ENCODE measurements at places on chromosomes 12 and 14. TPM values are rescaled to one million over a fixed set of nuclear protein-coding genes. Genes with fewer than 3 reads are reported as not detected.

Gene HRK
- total RNA-seq = 0.06 TPM

Gene KLHL33
- total RNA-seq = not detected

Gene SLC25A21
- 0.37 TPM for total RNA-seq

Gene KLRK1
- total RNA-seq = not detected

Gene CIROP
- total RNA-seq = not detected

Gene CACNA1C
- not detected for total RNA-seq

Gene KCNK13
- total RNA-seq = 0.45 TPM

Gene MORN3
- total RNA-seq = 0.33 TPM

Gene FICD
- total RNA-seq = 4.7 TPM

DNA sequence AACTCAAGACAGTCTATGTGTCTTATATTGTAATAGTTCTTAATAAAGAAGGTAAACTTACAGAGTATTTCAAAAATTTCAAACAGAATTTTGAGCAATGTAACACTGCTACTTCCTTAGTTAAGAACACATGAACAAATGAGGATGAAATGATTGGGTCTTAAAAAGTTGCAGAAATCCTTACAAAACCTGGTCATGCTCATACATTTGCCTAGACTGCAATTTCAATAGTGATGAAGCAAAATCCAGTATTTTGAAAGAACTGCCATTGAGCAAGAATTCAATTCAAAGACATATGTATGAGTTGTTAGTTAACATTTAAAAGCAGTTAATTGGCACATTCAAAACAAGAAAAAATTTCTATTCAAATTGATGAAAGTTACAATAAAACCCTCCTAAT lies 17.8 kb upstream of the HIF1A start:
- no peak for DNase-seq

- no peak for DNase-seq
These were observed 289.5 kb upstream of the CCDC196 start for GRCh38 chr14:66196670-66197069.

DNA sequence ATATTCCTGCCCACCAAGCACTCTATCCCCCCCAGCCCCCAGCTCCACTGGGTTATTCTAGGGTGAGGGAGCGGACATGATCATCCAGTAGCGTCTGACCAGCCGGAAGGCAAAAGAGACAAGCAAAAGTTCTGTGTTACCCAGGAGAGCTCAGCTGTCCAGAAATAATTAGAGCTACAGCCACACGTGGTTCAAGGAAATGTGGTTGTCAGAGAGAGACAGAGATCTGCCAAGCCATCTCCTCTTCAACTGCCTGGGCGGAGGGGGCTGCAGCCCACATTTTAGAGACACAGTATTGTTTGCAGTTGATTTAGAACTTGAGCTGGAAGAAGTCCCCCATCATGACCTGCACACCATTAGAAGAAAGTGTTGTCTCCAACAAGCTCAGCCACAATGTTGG lies 30.4 kb downstream of the DAO start:
- no peak for DNase-seq

DNA sequence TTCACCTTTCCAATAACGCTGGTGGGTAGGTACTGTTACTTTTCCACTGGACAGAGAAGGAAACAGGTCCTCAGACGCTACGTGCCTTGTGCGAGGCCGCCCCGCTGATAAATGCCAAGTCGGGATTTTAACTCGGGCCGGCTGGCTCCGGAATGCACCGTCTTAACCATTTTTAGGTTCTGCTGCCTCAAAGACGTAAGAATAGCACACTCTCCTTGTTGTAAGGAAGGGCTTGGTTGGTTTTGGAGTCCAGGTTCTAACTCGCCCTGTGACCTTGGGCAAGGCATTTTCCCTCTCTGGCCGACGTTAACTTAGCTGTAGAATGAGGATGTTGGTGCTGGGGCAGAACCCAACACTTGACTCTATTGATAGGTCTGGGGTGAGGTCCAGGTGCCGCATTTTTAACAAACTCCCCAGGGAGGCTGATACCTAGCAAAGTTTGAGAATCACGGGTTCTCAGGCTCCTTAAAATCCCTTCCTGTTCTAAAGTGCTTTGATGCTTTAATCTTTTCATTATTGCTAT lies 814 bp downstream of the ANKRD13A start:
- DNase-seq = peak; percentile 18

DNA sequence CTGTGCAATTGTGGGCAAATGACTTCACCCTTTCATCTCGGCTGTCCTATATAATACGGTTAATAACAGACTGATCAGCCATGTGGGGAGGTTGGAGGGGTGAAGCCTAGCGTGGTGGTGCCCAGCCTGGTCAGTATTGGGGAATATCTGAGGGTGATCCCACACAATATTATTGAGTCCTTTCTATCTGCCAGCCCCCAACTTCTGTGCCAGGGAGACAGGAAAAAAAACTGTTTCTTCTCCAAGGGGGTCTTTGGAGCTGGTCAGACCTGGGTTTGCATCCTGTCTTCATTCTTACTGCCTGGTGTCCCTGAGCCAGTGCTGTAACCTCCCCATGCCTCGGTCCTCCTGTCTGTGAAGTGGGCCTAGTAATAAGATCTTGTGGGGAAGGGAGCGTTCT lies 6.5 kb downstream of the CYP46A1 start:
- DNase-seq = no peak

- no peak for DNase-seq
These were observed 422.3 kb downstream of the VRK1 start for GRCh38 chr14:97219431-97220017.

DNA sequence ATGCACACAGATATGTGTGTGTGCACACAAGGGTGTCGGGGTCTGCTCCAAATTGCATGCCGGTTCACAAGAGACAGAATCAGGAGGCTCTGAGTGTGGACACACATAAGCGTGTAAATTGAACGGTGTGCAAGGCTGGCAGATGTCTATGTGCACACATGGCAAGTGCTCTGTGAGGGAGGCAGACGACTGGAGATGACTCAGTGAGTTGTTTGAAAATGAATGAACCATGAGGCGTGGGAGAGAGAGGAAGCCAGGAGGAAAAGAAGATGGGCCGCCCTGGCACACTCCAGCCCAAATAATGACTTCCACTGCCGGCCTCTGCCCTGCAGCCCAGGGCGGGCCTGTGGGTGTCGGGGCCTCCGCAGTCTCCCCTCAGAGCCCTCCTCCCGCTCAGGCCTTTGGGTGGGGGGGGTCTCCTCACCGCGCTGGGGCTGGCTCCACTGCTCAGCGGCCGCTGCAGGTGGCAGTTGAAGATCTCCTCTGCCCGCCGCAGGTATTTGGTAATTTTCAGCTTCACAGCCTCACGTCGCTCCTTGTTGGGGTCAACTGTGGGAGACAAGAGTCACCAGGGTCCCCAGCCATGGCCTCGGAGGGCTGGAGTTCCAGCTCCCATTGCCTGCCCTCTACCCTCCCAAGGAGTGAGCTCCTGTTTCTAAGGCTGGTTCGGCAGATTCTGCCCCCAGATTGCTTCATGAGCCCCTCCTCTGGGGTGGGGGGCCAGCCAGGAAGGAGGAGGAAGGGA lies 3.5 kb downstream of the RPS6KL1 start:
- peak; percentile 40 for DNase-seq

- DNase-seq = no peak
These were observed 220.6 kb upstream of the OR4E1 start for GRCh38 chr14:21894003-21894897.

- no peak for DNase-seq
These were observed 10.8 kb downstream of the INF2 start for GRCh38 chr14:104700225-104700651.

DNA sequence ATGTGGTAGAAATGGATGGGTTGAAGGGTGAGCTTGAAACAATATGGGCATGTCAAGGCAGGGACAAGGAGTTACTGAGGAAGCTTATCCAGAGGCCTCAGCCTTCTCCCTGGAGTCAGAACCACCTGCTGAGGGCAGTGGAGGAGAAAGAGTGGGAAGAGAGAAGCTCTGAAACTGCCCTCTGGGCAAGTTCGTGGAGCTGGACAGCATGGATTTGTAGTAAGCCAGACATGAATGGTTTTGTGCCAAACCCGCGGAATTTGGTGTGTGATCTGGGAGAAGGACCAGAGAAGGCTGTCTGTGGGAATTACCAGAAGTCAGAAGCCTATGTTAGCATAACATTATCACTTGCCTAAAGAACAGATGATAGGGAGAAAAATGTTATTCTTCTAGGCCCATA lies 164.8 kb downstream of the SLC41A2 start:
- peak; percentile 35 for DNase-seq

DNA sequence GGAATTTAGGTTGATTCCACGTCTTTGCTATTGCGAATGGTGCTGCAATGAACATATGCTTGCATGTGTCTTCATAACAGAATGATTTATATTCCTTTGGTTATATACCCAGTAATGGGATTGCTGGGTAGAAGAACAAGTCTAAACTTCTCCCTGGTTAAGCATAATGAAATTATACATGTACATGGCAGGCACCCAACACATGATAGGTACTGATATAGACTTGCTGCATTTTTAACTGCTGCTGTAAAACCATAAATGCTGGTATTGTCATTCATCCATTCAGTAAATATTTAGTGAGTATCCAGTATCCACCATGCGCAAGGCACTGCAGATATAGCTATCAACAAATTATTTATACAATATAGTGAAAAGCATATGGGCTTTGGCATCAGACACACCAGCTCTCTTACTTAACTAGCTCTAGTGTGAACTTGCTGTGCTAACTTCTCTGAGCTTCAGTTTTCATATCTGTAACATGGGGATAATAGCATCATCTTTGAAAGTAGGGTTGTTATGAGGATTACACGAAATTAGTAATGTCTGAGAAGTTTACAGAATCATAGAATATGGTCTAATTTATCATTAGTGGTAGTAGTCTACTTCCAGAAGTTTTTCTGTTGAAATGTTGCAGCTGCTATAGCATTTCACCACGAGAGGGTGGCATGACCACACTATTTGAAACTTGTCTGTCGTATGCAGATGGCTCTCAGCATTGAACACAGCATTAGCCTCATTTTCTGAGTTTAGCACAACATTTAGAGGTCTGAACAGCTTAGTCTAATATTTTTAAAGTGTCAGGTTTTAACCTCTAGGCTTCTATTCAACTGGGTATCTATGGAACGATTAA lies 32.0 kb upstream of the SEL1L start:
- no peak for DNase-seq

DNA sequence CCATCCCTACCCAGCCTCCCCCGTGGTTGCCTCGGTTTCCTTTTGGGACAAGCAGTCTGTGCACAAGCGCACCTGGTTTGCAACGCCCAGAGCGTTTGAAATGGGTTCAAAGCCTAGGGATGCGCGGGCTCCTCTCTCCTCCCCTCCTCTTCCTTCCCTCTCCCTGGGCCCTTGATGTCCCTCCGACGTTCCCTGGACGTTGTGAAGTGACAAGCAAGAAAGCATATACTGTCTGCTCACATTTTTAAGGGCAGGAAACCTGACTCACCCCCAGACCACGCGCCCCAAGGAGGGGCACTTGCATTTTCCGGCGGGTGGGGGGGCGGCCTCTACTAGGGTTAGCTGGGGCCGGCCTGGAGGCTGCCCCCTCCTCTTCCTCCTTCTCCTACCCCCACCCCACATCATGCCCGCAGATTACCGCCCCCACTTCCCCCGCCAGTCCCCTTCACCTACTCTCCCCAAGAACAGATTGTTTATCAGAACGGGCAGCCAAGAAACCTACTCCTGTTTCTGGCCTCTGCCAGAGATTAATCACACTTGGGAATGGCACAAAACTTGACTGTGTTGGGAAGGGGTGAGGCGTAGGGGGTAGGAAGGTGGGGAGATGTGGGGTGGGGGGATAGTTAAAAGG lies 9.5 kb upstream of the IRF2BPL start:
- peak; percentile 68 for DNase-seq

GRCh38 chr12:90246688-90247087 lies 538.0 kb upstream of the ATP2B1 start:
- DNase-seq = no peak

GRCh38 chr12:3076730-3077571 lies at the start of gene TSPAN9:
TSS of gene TSPAN9 (plus strand) at chr12:3077379. CDS start at chr12:3201194, 123,815 bp downstream.
- DNase-seq = peak; percentile 60

DNA sequence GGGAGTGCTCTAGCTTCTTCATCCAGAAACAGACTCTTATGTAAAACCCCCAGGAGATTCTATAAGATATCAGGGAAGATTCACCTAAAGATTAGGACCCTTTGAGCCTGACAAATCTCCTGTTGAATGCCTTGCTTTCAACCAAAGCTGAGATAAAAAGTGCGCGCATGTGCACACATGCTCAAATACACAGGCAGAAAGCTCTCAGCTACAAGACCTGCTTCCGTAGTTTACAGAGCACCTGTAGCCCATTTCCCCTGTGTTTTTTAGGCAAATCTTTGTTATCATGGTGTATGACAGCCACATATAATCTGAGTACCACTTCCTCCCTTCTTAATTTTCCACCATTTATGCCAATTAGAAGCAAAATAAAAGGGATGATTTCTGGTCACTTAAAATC lies 866.9 kb downstream of the NRXN3 start:
- no peak for DNase-seq

DNA sequence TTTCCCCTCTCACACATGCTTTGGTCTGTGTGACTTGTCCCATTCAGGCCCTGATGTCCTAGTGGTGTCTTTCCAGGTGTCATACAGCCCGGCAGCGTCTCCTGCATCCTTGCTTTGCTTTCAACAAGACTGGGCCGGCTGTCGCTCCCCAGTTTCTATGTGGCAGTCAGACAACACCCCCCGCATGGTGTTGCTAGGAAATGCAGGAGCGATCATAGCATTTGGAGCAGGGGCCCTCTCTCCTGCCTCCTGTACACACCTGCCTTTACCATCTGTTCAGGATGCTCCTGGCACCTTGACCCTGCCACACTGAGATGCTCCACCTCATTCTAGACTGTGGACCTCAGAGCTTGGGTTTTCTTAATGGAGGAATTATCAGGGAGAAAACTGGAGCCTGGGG lies 29.5 kb downstream of the CACNA1C start:
- DNase-seq = no peak

DNA sequence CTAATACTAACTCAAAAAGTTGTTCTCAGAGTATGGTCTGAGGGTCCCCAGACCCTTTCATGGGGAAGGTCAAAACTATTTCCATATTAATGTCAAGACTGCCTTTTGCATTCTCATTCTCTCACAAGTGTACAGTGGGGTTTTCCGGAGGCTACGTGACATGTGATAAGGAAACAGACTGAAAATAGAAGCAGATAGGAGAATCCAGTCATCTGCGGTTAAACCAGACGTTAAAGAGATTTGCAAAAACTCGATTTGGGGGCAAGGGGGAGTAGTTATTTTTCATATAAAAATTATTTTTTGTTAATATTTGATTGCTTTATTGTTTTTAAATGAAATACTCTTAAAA lies 1.0 kb upstream of the NAP1L1 start:
- no peak for DNase-seq

- peak; percentile 71 for DNase-seq
These were observed 51.6 kb upstream of the PMCH start for GRCh38 chr12:102249079-102249841.

DNA sequence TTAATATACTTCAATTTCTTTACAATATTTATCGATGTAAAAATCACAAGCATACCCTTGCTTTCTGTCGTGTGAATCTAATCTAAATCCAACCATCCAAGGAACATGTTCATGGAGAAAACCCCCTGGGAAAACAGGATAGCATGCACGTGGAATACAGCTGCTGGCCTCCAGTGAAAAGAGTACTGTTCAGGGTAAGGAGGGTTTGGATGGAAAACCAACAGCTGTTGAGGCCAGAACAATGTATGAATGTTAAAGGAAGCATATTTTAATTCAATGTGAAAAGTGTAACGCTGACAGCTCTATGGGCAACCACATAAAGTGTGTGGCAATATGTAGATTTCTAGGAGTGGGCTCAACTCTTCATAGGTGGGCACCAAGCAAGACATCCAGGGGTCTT lies 344.0 kb downstream of the TMEM132D start:
- no peak for DNase-seq

GRCh38 chr14:105467249-105467941 lies 7.2 kb upstream of the CRIP2 start:
- no peak for DNase-seq
